Cardiac ventricle fibroblast (primary cell): ENCODE measurements at places on chromosomes 1 and 21. TPM values are rescaled to one million over a fixed set of nuclear protein-coding genes. Genes with fewer than 3 reads are reported as not detected.

The SYT2 gene
- total RNA-seq: not detected in 2 replicates

The LENEP gene
- total RNA-seq: not detected in 2 replicates

The SDC3 gene
- total RNA-seq: 74.8 and 90.7 TPM in 2 replicates

The SUMO3 gene
- total RNA-seq: 66.7 and 80.6 TPM in 2 replicates

The VANGL2 gene
- 0.20 and 1.6 TPM in 2 replicates for total RNA-seq
